IMR-90 (cell line): ENCODE measurements at places on chromosomes 6 and 20. TPM values are rescaled to one million over a fixed set of nuclear protein-coding genes. Genes with fewer than 3 reads are reported as not detected.
A peak's percentile ranks its signal among the peaks of the same experiment; 100 is the strongest.

GINS1 gene
- total RNA-seq = 6.6 and 12.2 TPM in 2 replicates

DNA sequence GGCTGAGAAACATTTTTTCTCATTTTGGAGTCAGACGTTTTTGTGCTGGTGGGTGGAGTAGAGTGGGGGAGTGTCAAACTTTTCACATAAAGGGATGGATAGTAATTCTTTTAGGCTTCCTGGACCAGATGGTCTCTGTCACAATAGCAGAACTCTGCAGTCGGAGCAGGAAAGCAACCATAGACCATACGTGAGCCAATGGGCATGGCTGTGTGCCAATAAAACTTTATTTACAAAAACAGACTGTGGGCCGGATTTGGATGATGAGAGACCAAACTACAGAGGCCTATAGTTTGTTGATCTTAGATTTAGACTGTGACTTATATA is 70.8 kb upstream of the SLC22A23 start:
- DNase-seq = peak; percentile 5

- DNase-seq = no peak
Measured at GRCh38 chr6:74415056-74415455, 719.1 kb downstream of the CD109 start.

GABRR2 gene
- total RNA-seq = under 0.01 TPM in 1 of 2 replicates, not detected in the other

- no peak for DNase-seq
Measured at GRCh38 chr20:17523326-17523725, 7.9 kb downstream of the BFSP1 start.
